ENCODE measurements at places on chromosomes 4 and X.

GRCh38 chr4:87029356-87029755 is 94.5 kb downstream of the AFF1 start:
- no peak for DNase-seq

DNA sequence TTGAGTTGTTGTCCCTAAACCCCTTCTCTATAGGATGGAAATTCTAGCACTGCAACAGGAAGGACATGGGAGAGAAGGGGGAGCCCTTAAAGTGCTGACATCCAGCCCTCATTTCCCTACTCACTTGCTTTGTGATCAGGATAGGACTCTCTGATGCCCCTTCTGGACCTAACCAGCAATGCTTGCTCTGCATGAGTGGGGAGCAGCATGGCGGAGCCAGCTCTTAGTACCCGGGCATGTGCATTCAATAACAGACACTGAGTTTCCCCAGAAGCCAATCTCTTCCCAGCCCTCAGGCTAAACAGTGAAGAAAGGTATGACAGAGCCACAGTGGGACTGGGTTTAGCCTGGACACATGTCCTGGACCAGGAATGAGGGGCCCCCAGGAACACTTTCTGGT is 14.0 kb downstream of the SOD3 start:
- no peak for DNase-seq

DNA sequence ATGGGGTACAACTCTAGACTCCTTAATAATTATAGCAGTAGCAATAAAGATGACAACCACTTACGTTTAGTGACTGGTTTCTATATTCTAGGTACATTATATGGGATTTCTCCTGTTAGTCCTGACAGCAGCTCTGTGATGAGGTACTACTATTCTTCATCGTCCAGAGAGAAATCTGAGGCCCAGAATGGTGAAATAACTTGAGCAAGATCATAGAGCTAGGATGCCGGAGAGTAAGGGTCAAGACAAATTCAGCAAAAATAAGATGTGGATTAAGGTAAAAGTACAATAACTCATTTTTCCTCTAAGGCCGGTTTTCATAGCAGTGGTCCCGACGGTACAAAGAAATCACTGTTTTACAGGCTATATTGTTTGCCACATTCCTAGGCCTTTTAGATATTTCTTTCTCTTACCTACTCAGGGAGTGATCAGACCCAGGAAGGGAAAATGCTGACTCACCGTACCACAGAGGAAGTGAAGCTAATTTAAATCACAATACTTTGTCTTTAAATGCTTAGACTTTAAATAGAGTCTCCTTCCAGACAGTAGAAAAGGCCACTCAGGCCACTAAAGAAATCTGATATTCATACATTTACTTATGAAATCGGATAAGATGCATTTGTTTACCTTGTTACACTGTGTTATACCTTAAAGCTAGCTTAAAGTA is 2023.0 kb upstream of the AGA start:
- peak; percentile 74 for DNase-seq

DNA sequence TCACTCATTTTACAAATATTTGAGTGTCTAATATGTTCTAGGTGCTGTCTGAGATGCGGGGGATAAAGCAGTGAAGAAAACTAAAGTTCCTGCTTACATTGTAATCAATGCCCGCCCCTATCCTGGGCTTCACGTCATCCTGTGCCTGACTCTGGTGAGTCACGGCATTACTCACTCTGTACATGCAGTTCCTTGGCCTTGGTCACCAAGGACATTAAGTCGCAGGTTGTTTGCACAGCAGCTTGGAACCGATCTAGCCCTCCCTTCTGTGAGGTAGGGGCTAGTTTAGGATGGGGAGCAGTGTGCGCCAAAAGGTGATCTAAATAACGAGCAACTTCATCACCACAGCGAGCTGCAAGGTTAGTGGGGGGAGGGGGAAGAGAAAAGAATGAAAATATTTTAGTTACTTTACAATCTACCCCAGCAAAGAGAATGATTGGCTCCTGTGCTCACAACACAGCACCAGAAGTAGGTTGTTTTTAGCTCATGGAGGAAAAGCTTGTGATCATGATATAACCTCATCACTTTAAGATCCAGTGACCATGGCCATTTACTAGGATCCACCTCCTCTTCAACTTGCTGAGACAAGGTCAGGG is 48.0 kb upstream of the HDAC8 start:
- DNase-seq, result peak; percentile 90

- peak; percentile 16 for DNase-seq
Observed at GRCh38 chrX:109889289-109890006, 113.5 kb upstream of the TMEM164 start.

- DNase-seq, result no peak
Observed at GRCh38 chr4:140837736-140838135, 81.6 kb upstream of the TBC1D9 start.

DNA sequence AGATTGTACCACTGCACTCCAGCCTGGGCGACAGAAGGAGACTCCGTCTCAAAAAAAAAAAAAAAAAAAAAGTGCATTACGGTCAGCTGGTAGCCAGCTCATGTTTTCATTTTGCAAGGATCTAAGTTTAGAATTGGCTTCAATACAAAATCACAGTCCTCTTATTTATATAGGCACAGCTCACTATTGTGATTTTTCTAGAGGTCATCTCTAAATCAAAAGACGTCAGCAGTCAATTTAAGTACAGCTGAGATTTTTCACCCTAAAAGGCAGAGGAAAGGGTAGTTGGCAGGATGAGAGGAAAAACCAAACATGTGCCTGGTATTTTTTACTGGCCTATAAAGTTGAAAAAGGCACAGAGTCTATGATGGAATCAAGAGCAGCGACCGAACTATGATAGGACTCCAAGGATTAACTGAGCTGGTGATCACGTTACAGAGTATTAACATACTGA is 30.8 kb downstream of the ASB5 start:
- DNase-seq, result peak; percentile 83

GRCh38 chrX:13470685-13470977 is 98.8 kb upstream of the EGFL6 start:
- DNase-seq, result no peak

- DNase-seq, result no peak
Observed at GRCh38 chrX:84240848-84241565, 53.0 kb upstream of the RPS6KA6 start.

- DNase-seq, result no peak
Observed at GRCh38 chr4:153507310-153508073, 41.3 kb downstream of the TMEM131L start.

DNA sequence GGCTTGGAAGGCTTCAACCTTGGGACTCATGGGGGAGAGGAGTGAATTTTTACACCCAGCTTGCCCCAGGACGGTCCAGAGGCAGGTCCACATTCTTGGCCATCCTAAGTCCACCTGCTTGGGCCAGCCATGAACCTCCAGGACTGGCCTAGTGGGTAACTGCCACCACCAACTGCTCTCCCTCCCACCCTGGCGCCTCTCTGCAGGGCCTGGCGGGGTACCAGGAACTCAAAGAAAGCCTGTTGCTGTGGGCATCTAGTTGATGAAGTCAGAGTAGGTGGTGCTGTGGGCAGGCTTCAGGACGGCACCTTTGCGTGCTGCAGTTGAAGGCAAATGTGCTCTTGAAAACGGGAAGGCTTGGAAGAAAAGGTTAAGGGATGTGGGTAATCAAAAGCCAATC is 12.0 kb downstream of the BCOR start:
- no peak for DNase-seq

DNA sequence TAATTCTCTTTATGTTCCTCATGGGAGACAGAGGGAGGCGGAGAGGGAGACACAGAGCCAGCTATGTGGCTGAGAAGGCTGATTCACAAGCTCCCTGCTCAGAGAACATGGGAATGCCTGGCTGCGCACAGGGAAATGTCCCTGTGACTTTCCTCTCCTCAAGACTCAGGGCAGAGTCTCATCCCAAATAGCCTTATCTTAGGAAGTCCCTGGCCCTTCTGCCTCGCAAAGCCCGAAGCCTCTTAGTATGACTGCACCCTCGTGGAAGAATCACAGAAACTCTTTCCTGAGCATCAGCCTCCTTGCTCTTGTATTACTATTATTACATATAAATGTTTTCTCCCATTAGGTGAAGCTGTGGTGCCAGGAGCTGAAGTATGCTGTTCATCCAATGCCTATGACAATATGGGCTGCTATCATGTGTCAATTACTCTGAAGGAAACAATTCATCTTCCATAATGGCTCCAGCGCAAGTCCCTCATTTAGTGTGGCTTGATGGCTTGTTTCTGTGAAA is 230.5 kb downstream of the MGST2 start:
- DNase-seq, result no peak

DNA sequence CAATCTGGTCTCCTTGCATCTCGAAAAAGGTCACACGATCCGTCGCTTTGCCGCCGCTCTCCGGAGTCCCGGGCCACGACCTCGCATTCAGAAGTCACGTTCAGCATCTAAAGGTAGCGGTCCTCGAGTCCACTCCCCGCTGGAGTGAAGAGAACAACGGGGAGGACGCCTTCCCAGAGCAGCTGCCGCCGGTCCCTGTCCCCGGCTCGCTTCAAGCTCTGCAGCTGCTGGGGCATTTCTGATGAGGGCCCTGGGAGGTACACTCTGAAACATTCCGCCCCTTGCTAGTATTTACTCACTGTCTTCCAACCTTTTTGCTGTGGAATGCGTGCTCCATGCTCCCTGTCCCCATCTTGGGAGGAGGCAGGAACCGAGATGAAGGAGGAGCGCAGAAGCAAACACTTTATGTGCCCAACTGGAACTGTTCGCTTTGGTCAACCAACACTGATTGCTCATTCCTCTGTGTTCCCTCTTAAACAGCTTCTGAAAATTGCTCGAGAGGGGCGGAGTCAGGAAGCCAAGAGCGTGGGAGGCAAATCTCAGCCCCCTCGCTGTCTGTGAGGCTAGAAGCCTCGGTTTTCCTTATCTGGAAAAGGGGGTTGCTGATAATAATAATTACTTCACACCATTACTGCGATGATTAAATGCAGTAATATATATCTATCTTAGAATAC is 6.4 kb upstream of the VAMP7 start:
- no peak for DNase-seq

GRCh38 chrX:105874790-105875189 is 52.5 kb downstream of the NRK start:
- no peak for DNase-seq

DNA sequence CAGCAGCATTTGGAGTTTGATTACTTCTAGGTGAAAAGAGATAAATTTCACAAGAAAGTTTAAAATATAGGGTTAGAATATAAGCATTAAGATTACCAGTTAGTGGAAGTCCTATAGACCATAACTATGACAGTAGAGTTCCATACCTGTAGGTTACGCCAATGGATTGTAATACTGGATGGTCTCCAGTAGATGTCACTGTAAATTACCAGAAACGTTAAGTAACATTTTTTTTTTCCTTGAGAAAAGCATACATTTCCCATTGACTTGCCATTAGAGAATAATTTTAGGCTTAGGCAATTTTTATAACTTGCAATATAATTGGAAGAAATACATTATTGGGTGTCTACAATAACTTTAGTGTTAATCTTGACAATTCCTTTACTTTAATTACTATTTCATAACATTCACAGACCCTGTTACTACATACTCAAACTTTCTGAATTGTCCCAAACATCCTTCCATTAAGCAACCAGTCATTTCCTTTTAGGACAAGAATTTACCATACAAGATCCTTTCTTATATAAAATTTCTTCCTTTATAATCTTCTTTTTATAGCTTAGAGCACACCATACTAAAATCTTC is 304.1 kb upstream of the TECRL start:
- DNase-seq, result peak; percentile 51

- DNase-seq, result peak; percentile 1
Observed at GRCh38 chr4:136810626-136811025, 721.7 kb downstream of the PCDH18 start.

- DNase-seq, result no peak
Observed at GRCh38 chr4:123731035-123731434, 334.4 kb downstream of the SPRY1 start.

GRCh38 chr4:108483650-108484049 is 136.7 kb upstream of the RPL34 start:
- DNase-seq, result no peak

DNA sequence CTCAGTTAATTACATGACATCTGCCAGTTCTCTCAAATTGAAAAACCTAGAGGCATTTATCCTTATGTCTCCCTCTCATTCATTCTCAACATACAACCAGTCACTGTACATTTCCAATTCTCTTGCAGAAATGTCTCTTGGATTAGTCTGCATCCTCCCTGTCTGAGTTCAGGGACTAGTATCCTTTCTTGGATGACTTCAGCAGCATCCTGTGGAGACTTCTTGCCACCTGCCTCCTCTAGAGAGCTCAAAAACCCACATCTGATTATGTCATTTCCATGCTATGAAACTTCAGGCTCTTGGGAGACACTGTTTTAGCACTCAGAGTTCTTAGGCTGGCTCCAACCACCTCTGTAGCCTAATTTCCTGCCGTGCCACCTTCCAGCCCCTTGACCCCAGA is 515.1 kb upstream of the DIPK2B start:
- DNase-seq, result peak; percentile 58

DNA sequence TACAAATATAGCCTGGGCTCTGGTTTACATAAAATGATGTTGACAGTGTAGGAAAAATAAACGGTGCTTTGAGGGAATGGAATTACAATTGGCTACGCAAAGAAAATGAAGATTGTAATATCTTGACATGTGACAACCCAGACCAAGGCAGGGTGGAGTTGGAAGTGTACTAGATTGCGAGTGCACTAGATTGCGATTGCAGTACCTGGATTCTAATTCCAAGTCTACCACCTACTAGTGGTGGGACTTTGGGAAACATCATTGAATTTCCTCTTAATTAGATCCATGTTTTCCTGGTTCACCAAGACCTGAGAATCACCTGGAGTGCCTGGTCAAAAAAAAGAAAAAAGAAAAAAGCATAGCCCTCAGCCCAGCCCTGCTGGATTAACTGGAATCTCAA is 18.6 kb downstream of the EGF start:
- no peak for DNase-seq

DNA sequence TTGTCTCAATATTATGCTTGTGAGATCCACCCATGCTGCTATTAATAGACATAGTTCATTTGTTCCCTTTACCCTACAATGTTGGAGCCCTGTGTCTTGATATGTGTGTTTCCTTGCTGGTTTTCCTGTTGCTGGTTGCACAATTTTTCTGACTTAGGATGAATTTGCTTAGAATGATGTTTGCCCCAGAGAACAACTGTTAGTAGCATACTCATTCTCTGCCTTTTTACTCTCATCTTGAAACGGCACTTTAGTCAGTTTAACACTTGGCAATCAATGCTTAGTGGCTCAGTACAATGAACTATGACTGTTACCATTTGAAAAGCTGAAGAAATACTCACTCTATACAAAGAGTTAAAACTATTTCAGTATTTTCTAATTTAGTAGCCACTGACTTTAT is 158.8 kb upstream of the NDST4 start:
- no peak for DNase-seq

GRCh38 chr4:132614682-132615081 is 534.4 kb upstream of the PCDH10 start:
- DNase-seq, result peak; percentile 20

DNA sequence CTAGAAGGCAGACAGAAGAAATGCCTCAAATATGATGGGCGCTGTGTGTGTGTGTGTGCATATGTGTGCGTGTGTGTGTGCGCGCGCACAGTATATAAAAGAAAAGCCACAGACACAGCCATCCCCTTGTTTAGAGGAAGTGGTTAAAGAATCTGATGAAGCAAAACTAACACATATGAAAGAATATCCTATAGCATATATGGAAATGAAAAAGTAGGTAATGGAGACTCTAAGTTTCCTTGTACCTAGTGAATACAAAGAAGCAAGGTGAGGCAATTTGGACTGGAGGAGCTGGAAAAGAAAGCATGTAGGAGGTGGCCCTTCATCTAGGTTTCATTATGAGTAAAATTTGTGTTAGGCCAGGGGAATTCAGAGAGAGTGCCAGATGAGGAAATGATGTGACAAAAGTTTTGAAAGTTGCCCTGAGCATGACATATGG is 58.6 kb upstream of the MCF2 start:
- no peak for DNase-seq

- DNase-seq, result peak; percentile 70
Observed at GRCh38 chr4:86834901-86835300, 14.3 kb downstream of the SLC10A6 start.
